NCI-H187 treated with DMSO at 0.1 percent for 48 hours (cell line): ENCODE measurements at places on chromosomes 2 and 18.

DNA sequence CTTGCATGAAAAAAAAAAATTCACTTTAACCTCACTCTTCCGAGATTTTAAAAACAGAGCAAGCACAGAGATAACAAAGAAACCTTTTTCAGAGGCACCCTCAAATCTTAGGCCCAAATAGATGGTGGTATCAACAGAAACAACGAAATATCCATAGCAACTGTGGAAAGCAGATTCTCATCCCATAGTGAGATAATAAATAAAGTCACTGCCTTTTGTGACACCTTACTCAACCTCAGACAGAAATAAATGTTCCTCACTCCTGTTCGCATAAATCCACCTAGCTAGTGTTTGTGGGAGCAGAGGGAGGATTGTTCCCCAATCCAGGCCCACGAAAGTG, 60.9 kb upstream of the RTN4 start:
- DNase-seq, result no peak

GRCh38 chr2:73856214-73856613, 27.5 kb downstream of the STAMBP start:
- no peak for DNase-seq

GRCh38 chr2:173692068-173692467, 273.1 kb downstream of the SP3 start:
- DNase-seq, result no peak

DNA sequence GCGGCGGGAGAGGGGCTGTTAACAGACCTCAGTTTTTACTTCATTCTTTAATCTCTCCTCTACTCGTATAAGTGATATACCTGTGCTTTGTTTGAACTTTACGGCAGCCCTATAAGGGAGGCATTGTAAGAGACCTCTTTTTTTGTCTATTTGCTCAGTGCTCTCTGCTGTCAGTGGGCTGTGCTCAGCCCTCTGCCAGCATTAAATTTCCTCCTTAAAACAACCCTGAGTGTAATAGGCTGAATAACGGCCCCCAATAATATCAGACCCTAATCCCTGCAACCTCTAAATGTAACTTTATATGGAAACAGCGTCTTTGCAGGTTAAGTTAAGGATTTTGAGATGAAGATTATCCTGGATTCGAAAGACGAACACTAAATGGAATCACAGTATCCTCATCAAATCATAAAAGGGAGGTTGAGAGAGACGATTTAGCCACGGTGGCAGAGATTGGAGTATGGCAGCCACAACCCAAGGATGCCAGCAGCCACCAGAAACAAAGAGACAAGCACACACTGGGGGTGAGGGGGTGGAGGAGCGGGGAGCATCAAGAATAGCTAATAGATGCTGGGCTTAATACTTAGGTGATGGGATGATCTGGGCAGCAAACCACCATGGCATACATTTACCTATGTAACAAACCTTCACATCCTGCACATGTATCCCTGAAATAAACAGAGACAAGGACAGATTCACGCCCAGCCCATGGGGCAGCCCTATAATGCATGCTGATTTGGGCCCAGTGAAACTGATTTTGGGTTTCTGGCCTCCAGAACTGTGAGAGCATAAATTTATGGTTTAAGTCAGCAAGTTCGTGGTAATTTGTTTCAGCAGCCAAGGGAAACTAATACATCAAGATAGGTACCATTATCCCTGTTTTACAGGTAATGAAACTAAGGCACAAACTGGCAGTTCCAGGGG, 894 bp upstream of the FARSB start:
- no peak for DNase-seq

- DNase-seq, result no peak
Observed at GRCh38 chr2:166229678-166230023, 101.8 kb upstream of the SCN1A start.

- DNase-seq, result no peak
Observed at GRCh38 chr2:175136334-175137215, 31.4 kb downstream of the ATF2 start.

GRCh38 chr2:98569197-98569793, 39.0 kb downstream of the COA5 start:
- no peak for DNase-seq

DNA sequence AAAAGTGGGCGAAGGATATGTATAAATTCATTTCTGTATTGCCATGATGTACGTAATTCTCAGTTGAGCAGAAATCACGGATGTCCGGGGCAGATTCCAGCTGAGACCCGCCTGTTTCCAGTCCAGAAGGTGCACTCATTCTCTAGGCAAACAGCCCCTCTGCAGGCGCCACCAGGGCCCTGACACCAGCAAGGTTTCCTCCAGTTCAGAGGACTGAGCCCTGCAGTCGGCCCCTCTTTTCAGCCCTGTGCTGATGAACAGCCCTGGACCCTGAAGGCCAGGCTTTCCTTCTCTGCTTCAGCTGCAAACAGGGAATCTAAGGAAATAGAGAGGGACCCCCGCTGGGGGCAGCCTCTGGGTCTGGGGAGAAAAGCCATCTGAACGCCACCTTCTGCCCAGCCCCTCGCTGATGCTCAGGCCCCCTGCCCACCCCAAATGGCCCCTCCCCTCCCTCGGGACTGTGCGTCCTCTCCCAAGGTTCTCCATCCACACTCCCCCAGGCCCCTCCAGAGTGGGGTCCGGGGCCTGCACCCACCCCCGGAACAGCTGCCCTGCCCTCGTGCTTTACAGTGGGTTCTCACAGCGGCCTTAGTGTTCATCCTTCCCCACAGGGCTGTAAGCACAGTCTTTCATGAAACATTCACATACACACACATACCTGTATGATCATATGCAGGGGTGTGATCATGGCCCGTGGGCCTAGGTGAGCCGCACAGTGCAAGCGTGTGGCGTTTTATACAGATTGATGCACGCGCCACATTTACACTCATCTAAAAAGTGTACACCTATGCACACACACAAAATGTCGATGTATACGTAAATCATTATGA, 12.1 kb downstream of the COPS9 start:
- no peak for DNase-seq

GRCh38 chr18:64982414-64983055, 768.3 kb upstream of the CDH7 start:
- no peak for DNase-seq

DNA sequence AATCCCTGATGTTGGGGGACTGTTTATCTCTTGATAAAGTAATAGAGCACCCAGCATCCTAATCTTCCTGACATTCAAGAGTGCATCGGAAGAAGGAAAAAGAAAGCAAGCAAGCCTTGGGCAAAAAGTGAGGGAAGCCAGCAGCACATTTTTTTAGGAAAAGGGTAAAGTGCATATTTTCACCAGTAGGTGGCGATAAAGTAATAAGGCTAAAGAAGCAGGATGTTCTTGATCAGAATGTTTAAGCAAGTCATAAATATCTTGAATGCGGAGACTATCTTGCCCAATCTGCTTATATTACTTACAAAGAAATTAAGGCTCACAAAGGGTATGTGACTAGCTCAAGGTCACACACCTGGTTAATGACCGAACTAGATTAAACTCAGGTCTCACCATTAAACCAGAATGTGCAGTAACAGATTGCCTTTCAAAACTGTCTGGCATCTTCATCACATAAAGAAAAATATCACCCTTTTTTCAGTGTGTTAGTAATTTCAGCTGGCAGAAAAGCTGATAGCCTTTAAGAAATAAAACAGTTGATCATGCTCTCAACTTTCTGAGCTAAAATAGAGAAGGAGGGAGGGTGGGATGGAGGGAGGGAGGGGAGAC, 83.8 kb downstream of the VIT start:
- no peak for DNase-seq

GRCh38 chr18:13614641-13615288, 111.6 kb downstream of the FAM210A start:
- DNase-seq, result no peak

GRCh38 chr2:207539470-207539869, 9.7 kb downstream of the CREB1 start:
- DNase-seq, result no peak

DNA sequence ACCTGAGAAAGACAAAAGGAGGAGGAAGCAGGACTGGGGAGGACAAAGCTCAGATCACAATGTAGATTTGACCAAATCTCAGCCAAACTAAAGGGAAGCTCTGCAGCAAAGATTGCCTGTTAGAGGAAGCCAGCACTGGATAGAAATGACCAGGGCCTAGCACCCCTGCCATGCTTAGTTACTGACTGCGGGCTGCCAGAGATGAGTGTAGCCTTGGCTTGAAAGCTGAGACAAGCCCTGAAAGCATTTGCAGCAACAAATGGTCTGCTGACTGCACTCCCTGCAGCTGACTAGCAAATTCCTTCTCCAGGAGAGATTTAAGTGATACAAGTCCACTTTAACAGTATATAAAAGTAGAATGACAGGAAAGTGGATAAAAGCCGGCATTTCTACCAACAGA, 140.9 kb upstream of the CRIM1 start:
- no peak for DNase-seq

DNA sequence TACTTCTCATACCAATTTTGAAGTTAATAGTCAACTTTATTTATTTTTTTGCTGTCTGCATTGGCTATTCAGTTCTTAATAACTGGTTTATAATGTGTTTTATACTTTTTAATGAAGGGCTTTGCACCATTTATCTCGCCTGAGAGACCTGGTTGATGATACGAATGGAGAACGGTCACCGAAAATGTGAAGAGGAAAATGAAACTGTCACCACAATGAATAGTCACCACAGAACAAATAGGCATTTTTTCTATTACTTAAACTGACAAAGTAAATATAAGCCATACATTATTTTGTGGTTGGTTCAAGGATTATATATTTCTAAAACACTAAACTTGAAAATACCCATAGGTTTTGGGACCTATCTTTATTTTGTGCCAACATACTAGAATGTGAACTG, 20.4 kb downstream of the C18orf54 start:
- no peak for DNase-seq

DNA sequence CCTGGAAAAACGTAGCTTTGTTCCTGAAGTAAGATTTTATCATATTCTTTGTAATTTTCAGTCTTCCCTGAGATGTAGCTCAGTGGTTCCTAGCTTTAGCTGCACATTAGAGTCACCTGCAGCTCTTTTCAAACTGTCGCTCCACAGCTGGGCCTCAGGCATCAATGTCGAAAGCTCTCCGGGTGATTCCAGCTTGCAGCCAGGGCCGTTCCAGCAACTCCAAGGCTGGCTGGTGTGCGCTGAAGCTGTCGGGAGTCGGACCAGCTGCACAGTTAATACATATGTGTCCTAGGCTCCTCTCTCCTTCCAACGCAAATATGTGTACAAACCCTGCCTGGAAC, 609 bp upstream of the ZNF2 start:
- DNase-seq, result no peak

DNA sequence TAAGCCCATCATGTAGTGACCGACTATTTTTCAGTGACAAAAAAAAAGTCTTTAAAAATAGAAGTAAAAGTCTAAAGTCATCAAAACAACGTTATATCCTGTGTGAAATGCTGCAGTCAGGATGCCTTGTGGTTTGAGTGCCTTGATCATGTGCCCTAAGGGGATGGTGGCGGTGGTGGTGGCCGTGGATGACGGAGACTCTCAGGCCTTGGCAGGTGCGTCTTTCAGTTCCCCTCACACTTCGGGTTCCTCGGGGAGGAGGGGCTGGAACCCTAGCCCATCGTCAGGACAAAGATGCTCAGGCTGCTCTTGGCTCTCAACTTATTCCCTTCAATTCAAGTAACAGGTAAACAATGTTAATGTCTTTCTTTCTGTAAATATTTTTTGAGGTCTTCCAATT, at the start of gene CD28:
Gene CD28, plus strand, starts transcription at position 237 of the 400 bp plus-strand sequence. Its CDS starts 58 bp downstream, at position 295.
- DNase-seq, result no peak

- no peak for DNase-seq
Observed at GRCh38 chr2:10900216-10901109, 11.3 kb upstream of the KCNF1 start.

DNA sequence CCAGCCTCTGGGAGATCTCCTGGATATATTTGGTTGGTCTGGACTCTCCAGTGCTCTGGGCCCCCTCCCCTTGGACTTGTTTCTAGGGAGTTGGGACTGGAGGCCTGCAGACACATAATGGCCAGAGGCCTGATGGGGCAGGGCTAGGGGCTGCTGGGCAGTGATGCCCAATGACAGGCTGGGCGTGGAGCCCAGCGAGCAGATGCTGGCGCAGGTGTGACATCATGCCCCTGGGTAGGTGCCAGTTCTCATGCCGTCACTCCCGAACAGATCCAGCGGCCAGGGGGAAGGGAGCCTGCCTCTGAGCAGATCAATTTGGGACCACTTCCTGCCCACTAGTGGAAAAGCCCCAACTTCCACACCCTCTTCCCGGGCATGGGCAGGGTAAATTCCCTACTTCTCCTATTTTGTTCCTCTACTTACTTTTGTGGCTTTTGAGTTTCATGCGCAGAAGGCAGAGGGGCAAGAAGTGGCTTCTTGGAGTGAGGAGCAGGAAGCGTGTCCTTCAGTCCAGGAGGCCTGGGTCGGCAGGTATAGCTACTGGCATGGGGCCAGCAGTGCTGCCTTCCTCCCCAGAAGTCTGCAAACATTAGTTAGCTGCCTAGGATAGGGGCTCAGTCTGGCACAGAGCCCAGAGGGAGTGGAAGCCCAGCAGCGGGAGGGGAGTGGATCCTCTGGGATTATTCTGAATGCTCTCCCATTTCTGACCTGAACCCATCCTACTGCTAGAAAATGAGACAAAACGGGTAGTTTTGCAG, 6.1 kb downstream of the MPV17 start:
- DNase-seq, result no peak

- no peak for DNase-seq
Observed at GRCh38 chr2:216245391-216245975, 126.8 kb downstream of the MARCHF4 start.

DNA sequence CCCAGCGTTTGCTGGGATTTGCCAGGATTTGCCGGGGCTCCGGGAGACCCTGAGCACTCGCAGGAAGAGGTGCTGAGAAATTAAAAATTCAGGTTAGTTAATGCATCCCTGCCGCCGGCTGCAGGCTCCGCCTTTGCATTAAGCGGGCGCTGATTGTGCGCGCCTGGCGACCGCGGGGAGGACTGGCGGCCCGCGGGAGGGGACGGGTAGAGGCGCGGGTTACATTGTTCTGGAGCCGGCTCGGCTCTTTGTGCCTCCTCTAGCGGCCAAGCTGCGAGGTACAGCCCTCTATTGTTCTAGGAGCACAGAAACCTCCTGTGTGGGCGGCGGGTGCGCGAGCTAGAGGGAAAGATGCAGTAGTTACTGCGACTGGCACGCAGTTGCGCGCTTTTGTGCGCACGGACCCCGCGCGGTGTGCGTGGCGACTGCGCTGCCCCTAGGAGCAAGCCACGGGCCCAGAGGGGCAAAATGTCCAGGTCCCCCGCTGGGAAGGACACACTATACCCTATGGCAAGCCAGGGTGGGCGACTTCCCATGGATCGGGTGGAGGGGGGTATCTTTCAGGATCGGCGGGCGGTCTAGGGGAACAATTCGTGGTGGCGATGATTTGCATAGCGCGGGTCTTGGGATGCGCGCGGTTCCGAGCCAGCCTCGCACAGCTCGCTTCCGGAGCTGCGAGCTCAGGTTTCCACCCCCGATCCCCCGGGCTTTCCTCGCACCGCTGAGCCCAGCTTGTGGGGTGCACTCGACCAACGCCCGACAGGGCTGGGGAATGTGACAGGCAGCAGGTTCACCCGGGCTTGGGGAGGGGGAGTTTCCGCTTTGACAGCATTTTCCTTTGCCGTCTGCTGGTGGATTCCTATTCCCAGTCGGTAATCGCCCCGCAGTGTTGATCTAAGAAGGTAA, 2.8 kb downstream of the ONECUT2 start:
- peak; percentile 68 for DNase-seq
